8988T (cell line): ENCODE measurements at places on chromosomes 5 and 9.

- no peak for DNase-seq
Observed at GRCh38 chr9:114746591-114747346, 59.1 kb downstream of the TNFSF15 start.

GRCh38 chr5:163506726-163507125 is 1.3 kb downstream of the MAT2B start:
- no peak for DNase-seq

DNA sequence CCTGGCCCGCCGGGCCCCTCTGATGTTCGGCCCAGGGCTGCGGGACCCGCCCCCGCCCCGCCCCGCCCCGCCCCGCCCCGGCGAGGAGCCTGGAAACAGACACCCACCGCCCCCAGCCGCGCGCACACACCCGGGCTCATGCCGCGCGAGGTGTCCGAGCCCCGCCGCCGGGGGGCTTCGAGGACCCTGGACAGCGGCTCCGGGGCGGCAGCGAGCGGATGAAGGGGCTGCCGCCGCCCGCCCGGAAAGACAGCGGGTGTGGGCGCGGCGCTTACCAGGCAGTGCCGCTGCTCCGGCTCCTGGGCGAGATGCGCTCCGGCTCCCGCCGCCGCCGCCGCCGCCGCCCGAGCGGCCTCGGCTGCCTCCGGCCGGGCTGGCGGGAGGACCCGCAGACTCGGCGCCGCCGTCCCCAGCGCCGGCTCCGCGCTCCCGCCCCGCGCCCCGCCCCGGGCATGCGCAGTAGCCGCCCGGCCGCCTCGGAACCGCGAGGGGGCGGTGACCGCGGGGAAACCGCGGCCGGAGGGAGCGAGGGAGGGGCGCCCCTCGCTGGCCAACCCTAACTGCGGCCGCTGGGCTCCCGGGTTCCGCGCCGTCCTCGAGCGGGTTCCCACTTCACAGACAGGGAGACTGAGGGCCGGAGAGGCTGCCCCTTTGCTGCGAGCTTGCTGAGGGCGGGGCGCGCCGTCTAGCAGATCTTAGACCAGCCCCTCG is at the start of gene GPRIN1:
Gene GPRIN1 (minus strand): TSS at position 433 of the 711 bp plus-strand sequence. CDS start 10,322 bp downstream, outside the sequence.
- peak; percentile 97 for DNase-seq

- no peak for DNase-seq
Observed at GRCh38 chr9:33404788-33405362, 2.5 kb upstream of the AQP7 start.

GRCh38 chr5:111165058-111165457 is 59.1 kb upstream of the CAMK4 start:
- DNase-seq = no peak

DNA sequence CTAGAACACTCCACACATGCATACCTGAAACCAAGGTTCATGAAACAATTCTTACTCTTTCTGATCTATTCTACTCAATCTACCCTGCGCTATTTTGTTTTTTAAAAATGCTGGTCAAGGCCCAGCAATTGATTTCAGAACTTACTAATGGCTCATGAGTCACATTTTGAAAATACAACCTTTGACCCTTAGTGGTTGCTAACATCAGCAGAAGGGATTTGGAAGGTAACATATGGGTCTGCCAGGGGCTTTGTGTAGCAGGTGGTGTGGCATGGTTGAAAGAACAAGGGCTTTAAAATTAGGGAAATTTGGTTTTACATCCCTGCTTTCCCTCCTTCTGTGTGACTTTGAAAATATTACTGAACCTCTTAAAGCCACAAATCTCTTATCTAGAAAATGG is 101.4 kb downstream of the ATG10 start:
- DNase-seq = no peak

- peak; percentile 100 for DNase-seq
Observed at GRCh38 chr9:137168904-137169856, 671 bp downstream of the LRRC26 start.

GRCh38 chr5:31137676-31138075 is 55.8 kb upstream of the CDH6 start:
- no peak for DNase-seq
